ENCODE measurements at places on chromosomes 2 and 18. TPM values are rescaled to one million over a fixed set of nuclear protein-coding genes. Genes with fewer than 3 reads are reported as not detected.

SETBP1 gene
- total RNA-seq = 3.6 TPM

DAPL1 gene
- total RNA-seq = not detected

FOXD4L1 gene
- total RNA-seq = 0.17 TPM

DNAH7 gene
- total RNA-seq = 0.66 TPM

UCN gene
- 1.8 TPM for total RNA-seq

SIX3 gene
- total RNA-seq = not detected

KIAA2012 gene
- 0.17 TPM for total RNA-seq
